GM06990 (cell line): ENCODE measurements at places on chromosomes 7 and 10.
A peak's percentile ranks its signal among the peaks of the same experiment; 100 is the strongest.

- DNase-seq: no peak
Measured at GRCh38 chr10:67114945-67115344, 189.1 kb downstream of the LRRTM3 start.

DNA sequence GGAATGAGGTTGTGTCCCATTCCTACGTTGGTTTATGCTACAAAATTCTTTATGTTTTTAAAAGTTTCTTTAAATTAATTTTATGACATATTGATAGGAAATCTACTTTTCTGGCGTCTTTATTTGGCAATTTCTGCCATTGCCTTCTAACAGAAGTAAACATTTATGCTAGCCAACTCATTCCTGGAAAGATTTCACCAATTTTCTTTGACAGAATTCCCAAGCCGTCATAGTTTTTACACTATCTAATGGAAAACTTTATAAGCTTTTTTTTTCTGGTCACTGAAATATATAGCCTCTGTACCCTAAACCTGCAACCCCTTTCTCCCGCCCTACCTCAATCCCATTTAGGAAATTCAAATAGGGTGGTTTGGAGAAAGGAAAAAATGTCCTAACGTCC lies 6.1 kb upstream of the TCAF1 start:
- no peak for DNase-seq

DNA sequence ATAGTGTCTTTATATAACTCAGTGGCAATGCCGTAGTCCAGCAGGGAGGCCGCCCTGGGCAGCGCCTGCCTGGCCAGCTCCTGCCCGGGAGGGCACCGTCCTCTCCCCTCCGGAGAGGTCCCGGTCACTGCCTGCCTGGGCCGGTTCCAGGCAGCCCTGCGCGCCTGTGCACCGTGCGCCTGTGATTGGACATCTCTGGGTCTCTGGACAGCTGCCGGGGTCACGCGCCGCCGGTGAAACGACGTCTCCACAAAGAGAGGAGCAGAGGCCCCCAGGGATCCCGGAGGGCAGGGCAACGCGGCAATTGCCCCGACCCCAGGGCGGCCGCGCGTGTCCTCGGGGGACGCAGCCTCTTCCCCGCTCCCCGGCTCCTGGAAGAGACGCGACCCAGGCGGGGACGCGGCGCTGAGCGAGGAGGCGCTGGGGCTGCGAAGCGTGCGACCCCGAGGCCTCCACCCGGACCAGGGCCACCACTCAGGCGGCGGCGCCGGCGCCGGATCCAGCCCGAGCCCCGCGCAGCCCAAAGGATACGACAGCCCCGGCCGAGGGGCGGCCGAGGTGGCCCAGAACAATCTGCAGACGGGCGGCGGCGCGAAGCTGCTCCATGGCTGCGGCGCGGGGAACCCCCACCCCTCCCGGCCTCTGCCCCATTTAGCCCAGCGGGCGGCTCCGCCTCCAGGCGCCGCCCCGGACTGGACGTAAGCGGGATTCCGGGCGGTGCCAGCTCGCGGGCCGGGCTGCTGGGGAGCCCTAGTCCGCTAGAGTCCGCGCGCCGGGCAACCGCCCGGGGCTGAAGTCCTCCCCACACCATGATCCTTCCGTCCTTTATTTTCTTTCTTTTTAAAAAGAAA lies at the start of gene PHYH:
Gene PHYH, minus strand, starts transcription at position 628 of the 851 bp plus-strand sequence. Its CDS starts 22 bp downstream, at position 606.
- DNase-seq: peak; percentile 87

DNA sequence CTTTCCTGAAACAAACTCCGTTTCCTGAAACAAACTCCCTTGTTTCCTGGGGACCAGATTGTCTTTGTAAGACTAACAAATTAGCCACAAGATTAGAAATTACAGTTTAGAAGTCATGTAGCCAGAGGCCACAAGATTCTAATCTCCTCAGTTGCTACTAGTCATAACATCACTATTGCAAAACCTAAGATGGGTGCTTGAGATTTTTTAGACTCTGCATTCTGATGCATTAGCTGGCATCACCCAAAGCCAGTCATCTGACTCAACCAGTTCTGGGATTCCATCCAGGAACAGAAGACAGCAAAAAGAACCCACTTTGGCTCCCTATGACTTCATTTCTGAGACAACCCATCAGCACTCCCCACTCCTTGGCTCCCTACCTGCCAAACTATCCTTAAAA lies 367.9 kb upstream of the MBL2 start:
- no peak for DNase-seq

GRCh38 chr7:124914298-124914697 lies 15.3 kb downstream of the POT1 start:
- no peak for DNase-seq

DNA sequence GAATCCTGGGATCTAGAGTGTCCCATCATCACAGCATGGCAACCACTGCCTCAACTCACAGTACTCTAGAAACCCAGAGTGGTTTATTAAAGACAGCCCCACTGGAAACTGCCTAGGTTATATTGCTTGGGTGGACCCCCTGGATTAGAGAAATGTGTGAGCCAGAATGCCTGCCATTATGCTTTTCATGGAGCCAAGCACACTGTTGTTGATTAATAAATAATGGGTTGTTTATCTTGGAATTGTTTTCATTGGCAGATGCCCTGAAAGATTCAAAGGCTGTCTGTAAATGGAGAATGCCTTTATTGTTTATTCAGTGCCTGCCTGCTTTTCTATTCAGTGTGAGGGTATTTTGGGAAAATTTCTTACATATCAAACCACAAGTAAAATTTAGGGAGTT lies 52.1 kb downstream of the GNAI1 start:
- no peak for DNase-seq

GRCh38 chr10:26169466-26169865 lies 47.1 kb upstream of the GAD2 start:
- DNase-seq: no peak

- no peak for DNase-seq
Measured at GRCh38 chr7:46208635-46209525, 287.8 kb upstream of the IGFBP3 start.
